ENCODE measurements at places on chromosomes 5 and 9.

GRCh38 chr5:72525816-72526215 lies 18.6 kb upstream of the ZNF366 start:
- no peak for DNase-seq

DNA sequence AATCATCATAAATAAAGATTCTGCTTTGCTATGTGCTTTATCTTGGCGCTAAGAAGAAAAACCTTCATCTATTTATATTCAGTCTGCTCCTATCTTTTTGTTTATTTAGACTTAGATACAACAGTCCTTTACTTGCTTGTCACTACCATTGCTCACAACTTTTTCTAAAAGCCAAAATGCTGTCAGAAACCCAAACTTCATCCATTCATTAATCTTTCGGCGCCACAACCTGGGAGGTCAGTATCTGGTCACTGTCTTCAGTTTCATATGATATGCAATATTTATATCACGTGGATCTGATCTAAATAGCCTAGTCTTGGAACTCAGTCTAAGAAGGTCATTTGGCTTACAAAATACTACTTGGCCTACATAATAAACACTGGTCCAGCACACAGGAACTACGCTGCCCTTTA lies 159.3 kb upstream of the TARS1 start:
- DNase-seq: no peak

- no peak for DNase-seq
Measured at GRCh38 chr9:847505-847904, 6.0 kb downstream of the DMRT1 start.

- no peak for DNase-seq
Measured at GRCh38 chr9:89562186-89562814, 42.5 kb upstream of the GADD45G start.

DNA sequence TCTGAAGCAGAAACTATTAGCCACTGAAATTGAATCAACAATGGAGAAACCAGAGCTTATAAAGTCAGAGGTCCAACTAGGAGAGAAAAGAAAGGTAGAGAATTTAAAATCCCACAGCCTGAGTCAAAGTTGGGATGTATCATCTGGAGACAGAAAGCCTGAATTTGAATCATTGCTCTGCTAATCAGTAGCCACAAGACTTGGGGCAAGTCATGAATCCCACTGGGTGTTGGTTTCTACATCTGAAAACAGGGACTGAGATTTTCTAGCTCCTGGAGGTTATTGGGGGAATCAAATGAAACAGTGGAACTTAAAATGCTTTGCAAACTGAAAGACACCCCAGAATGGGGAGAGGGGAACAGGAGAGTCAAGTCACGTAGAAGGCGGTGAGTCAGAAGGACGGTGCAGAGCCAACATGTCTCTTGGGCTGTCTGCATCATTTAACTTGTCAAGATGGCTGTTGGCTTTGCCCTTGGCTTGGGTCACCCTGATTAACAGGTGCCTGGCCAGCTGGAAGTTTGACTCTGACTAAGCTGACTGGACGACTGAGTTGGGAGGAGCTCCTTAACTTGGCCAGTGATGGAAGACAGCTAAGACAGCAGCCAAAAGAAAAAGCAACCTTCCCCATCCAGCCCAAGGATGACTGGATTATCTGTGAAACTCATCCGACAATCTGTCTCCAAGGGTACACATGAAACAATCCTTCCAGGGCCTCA lies 60.6 kb upstream of the ADRA1B start:
- DNase-seq: peak; percentile 58

GRCh38 chr9:16690205-16690604 lies 180.3 kb downstream of the BNC2 start:
- DNase-seq: no peak

- no peak for DNase-seq
Measured at GRCh38 chr5:99928490-99928889, 606.7 kb upstream of the FAM174A start.

DNA sequence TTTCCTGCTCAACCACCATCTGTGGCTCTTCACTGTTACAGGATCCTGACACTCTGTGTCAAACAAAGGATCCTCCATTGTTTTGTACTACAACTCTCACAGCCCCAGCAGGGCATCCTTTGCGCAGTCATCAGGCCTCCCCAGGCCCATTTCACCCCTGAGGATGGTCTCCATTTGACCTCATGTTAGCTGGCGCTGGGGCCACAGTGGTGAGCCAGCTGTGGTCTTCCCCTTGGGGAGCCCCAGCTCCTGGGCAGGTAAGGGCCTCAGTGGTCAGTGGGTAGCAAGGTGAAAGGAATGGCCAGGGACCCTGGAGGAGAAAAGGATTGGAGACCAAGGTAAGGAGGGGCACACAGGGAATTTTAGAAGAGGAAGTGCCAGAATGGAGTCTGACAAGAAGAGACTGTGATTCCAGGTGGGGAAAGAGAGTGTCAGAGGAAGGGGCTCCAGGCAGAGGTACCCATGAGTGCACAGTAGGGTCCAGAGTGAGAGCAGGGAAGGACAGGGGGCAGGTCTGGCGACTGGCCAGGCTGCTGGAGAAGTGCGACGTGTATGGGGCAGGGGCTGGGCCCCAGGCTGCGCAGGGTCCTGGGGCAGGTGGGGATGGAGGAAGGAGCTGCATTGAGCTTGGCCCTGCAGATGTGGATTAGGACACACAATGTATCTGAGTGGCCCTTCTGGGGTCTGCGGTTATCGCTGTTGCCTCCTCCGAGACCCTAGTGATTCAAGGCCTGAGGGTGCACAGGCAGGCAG lies 109.9 kb downstream of the PHF2 start:
- DNase-seq: no peak

GRCh38 chr5:177310757-177311391 lies 824 bp downstream of the MXD3 start:
- DNase-seq: peak; percentile 54

DNA sequence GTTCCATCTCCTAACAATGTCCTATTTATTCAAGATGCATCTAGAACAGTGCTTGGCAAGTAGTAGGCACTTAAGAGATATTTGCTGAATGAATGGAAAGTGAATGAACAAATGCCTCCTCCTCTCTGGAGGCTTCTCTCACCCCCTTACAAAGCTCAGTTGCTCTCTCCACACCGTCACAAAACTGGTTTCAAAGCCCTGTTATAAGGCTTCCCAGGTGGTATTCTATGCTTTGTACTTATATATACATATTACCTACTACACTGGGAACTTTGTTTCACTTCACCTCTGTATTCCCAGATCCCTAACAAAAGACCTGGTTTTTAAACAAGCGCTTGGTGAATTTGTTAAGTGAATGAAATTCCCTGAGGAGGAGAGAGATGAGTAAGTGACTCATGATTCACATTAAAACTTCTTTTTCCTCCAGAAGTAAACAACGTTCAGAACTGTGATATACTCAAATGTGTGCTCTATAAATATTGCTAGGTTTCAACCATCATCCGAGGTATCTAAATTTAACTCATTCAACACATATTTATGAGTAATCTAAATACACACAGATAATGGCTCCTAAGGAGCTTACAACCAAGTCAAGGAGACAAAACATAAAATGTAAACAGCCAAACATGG lies 36.0 kb downstream of the DENND1A start:
- peak; percentile 49 for DNase-seq

GRCh38 chr5:923281-923873 lies 30.7 kb downstream of the TRIP13 start:
- peak; percentile 55 for DNase-seq

DNA sequence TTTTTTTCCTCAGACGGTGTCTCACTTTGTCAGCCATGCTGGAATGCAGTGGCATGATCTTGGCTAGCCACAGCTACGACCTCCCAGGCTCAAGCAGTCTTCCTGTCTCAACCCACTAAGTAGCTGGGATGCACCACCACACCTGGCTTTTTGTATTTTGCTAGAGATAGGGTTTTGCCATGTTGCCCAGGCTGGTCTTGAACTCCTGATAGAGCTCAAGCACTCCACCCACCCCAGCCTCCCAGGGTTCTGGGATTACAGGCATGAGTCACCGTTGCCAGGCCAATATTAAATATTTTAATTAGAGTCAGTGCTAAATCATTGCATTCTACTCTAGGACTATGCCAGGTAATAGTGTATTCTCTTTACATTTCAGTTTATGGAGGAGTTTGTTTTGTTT lies 41.5 kb downstream of the UBE2R2 start:
- peak; percentile 11 for DNase-seq

GRCh38 chr5:175713930-175714329 lies 56.1 kb downstream of the HRH2 start:
- no peak for DNase-seq

GRCh38 chr5:124634228-124634739 lies 112.2 kb downstream of the ZNF608 start:
- DNase-seq: peak; percentile 85

DNA sequence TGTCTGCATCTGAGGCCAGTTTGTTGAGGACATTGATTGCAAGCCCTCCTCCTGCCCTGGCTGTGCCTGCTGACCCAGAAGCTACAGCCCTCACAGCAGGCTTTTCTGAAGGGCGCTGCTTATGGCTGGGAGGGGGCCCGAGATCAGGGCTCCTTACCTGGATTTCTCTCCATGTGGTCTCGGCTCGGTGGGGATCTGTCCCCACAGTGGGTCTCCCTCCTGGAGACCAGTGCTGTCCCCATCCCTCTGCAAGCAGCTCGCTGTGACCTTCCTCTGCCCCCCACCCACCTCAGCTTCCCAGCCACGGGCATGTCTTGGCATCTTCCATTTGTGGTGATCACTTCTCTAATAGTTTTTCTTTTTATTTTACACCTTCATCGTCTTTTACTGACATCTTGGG lies 357.9 kb downstream of the IRX2 start:
- DNase-seq: no peak
